ENCODE measurements at places on chromosomes 2 and 18.

DNA sequence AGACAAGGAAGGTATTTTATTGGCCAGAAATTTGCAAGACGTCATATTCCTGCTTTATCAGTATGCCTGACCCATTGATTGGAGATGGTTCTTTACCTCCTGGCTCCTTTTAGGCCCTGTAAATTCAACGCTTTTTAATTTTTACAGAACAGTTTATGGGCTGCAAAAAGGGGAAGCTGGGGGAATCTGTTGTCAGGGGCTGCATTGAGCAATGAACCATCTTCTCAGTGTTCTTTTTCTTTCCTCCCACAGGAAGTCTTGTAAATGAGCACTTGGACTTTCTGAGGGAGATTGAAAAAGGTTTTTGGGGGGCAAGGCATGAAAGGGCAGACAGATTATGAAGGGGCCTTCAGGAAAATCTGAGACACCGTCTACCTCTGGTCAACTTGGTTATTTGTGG is 503.6 kb upstream of the TNP1 start:
- DNase-seq: no peak

GRCh38 chr18:76399613-76400391 is 95.2 kb downstream of the ZNF516 start:
- DNase-seq: no peak

GRCh38 chr2:15638720-15639119 is 47.1 kb downstream of the DDX1 start:
- peak; percentile 47 for DNase-seq

DNA sequence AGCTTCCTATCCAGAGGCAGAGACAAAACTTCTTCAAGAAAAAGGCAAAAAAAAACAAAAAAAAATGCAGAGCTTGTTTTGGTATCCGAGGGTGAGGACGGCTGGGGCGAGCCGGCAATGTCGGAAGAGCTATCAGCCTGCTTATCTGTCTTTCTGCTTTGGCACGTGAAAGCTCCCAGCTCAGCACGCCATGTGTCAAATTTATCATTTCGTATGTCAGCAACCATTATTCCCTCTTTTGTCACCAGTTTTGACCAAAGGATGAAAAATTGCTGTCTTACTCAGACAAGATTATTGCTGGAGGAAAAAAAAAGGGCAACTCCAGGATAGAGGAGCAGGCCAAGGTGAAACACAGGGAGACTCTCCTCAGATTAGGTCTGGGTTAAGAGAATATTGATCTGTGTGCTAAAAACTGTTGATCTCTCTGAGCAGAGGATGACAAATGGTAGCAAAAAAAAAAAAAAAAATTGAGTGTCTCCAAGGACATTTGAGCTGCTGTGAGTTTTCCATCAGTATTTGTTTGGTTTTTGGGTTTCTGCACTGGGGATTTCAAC is 532.0 kb upstream of the POU3F3 start:
- DNase-seq: no peak

GRCh38 chr2:65016789-65017188 is 27.6 kb downstream of the SLC1A4 start:
- DNase-seq: no peak

GRCh38 chr2:222939208-222939856 is 78.5 kb downstream of the ACSL3 start:
- peak; percentile 75 for DNase-seq

- DNase-seq: no peak
Observed at GRCh38 chr2:95267458-95268210, 6.6 kb upstream of the PROM2 start.

DNA sequence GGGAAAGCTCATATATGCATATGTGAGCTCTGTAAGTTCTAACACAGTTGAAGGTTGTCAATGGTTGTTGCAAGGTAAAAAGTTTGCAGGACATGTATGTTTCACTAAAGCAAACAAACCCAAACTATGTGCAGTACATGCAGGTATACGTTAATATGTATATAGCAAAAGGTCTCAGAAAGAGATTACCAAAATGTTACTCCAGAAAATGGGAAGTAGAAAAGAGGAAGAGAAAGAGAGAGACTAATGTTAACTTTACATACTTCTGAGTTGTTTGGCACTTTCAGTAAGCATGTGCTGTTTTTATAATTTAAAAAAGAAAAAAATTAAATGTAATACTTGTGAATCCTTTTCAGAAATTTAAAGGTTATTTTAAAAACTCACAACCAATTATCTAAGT is 32.8 kb upstream of the PEX13 start:
- DNase-seq: no peak

GRCh38 chr2:241771286-241772062 is 5.1 kb upstream of the GAL3ST2 start:
- DNase-seq: peak; percentile 42

GRCh38 chr2:16655445-16655837 is 10.2 kb downstream of the CYRIA start:
- DNase-seq: no peak

- peak; percentile 1 for DNase-seq
Observed at GRCh38 chr2:31694444-31694843, 113.7 kb upstream of the SRD5A2 start.

- DNase-seq: peak; percentile 49
Observed at GRCh38 chr2:1791006-1791605, 46.8 kb upstream of the PXDN start.

- DNase-seq: no peak
Observed at GRCh38 chr18:63627819-63628218, 16.2 kb downstream of the SERPINB4 start.

DNA sequence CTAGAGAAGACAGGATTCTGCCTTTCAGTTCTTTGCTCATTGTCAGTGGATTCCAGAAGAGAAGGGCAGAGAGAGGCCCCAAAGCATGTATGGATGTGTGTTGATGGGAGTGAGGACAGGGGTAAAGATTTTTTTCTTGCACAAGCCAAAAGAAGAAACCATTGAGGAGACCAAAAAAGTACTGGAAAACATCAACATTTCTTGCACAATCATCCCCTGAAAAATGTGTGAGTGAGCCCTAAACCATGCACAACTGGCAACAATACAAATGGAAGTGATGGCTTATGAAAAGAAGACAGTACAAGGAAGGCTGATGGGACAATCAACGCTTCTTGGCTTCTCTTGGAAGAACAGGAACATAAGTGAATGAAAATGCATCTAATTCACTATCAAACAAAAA is 5.6 kb upstream of the SMAD7 start:
- peak; percentile 90 for DNase-seq

DNA sequence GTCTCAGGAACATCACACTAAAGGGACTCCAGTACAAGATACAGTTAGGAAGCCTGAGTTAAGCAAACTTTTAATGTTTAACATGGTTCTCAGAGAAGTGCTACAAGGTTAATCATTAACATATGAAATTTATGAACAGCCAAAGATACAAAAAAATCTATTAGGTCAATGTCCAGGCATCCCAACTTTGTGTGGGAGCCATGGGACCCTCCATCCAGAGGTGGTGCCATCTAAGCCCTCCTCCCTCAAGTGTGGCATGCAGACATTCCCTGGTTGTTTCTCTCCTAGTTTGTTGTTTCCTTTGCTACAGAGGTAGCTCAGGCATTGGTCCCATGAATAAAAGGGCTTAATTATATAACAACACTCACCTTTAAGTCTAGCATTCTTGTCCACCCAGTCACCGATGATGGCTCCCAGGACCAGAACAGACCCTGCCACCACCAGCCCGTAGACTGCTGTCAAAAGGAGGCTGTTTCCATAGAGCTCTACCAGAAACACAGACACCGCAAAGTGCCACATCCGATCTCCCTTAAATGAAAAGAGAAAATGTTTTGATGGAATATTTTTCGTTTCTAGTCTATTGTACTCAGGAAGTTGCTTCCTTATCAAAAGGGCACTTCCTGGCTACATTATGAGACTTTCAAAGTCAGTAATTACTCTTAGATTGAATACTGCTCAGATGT is 5.7 kb downstream of the SLC40A1 start:
- DNase-seq: no peak

DNA sequence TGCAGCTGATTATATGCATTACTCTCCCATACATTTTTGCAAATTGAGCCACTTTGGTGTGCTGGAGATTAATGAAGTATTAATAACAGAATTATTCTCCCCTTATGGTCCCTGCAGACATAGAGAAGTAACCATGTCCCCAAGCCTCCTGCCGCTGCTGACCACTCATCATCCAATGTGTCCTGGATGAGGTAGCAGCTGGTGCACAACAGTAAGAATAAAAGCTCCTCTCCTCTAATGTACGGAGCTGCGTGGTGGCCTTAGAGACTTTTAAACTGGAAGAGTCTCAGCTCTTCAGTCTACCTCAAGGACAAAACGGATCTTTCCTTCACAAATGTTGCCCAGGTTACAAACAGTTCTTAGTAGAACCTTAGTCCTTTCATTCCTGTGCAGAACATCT is 37.7 kb downstream of the TPO start:
- no peak for DNase-seq

GRCh38 chr2:66689456-66690051 is 254.6 kb downstream of the MEIS1 start:
- DNase-seq: no peak

DNA sequence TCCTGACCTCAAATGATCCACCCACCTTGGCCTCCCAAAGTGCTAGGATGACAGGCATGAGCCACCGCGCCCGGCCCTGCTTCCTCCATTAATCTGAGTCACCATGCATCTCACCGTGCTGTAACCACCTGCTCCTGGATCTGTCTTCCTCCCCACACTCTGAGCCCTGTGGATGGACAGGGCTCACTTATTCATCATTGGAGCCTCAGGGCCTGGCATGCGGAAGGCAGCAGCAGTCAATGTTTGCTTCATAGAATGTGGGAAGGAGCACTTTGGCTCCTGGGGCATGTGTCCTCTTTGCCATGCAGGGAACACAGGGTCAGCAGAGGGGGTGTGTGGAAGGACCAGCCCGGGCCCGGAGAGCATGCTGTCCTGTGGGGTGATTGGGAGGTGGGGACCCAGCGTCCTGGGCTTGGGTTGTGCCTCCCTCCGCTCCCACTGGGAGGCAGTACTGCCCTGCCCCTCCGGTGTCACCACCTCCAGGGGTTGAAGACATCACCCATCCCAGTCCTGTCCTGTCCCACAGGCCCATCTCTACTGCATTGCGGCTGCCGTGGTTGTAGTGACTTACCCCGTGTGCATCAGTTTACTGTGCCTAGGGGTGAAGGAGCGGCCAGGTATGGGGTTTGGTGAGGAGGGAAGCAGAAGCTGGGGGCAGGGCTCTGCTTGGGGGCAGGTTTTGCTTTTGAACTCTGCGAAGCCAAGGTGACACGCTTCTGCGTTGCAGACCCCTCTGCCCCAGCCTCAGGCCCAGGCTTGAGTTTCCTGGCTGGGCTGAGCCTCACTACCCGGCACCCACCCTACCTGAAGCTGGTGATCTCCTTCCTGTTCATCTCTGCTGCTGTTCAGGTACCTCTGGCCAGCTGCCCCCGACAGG is 11.5 kb downstream of the MFSD2B start:
- DNase-seq: no peak

GRCh38 chr2:38610851-38611801 is 8.4 kb upstream of the HNRNPLL start:
- DNase-seq: peak; percentile 62

- DNase-seq: peak; percentile 33
Observed at GRCh38 chr2:20507166-20507692, 60.4 kb downstream of the RHOB start.

- peak; percentile 62 for DNase-seq
Observed at GRCh38 chr2:84991404-84992160, 20.6 kb downstream of the KCMF1 start.

GRCh38 chr2:221034973-221035372 is 537.1 kb downstream of the EPHA4 start:
- DNase-seq: no peak

DNA sequence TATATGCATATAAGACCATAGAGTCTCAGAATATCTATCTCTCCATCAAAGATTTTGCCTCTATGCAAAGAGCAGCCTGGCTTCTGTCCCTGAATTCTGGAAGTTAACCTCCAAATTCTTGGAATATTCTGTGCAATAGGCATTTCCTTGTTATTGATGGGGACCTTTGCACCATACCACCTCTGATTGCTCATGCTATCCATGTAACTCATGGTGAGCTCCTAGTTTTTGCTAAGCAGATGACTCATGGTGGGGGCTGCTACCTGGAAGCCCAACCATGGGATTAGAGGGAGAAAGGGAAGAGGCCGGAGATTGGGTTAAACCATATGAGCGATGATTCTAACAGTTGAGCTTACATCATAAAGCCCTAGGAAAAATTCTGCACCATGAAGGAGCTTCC is 310.2 kb upstream of the FIGN start:
- DNase-seq: peak; percentile 74

GRCh38 chr2:43467891-43468290 is 127.9 kb downstream of the THADA start:
- peak; percentile 61 for DNase-seq
